ENCODE measurements at places on chromosomes 12 and 14. TPM values are rescaled to one million over a fixed set of nuclear protein-coding genes. Genes with fewer than 3 reads are reported as not detected.

Gene TPH2
- total RNA-seq, result not detected

Gene RHOJ
- 1.5 TPM for total RNA-seq

Gene FOXG1
- under 0.01 TPM for total RNA-seq

Gene FOXJ2
- total RNA-seq, result 9.4 TPM

Gene C12orf50
- not detected for total RNA-seq

Gene OR11H7
- not detected for total RNA-seq

Gene NINJ2
- total RNA-seq, result 0.57 TPM

Gene GSC
- total RNA-seq, result not detected

Gene NXPH4
- 1.8 TPM for total RNA-seq

Gene KCNC2
- not detected for total RNA-seq

Gene PMEL
- 0.88 TPM for total RNA-seq

Gene ATG14
- 11.3 TPM for total RNA-seq

Gene TMEM253
- total RNA-seq, result not detected

Gene TDRD9
- 0.86 TPM for total RNA-seq

Gene IAPP
- total RNA-seq, result not detected

Gene SLC25A47
- total RNA-seq, result not detected

Gene KRT2
- not detected for total RNA-seq

Measured in placental pericyte (primary cell).